Activated CD4-positive, CD25-positive, alpha-beta regulatory T cell treated with anti-CD3 and anti-CD28 coated beads, Interleukin-2, amount 50 U/mL, for 24 hours (primary cell): ENCODE measurements at places on chromosomes 11 and 22.

DNA sequence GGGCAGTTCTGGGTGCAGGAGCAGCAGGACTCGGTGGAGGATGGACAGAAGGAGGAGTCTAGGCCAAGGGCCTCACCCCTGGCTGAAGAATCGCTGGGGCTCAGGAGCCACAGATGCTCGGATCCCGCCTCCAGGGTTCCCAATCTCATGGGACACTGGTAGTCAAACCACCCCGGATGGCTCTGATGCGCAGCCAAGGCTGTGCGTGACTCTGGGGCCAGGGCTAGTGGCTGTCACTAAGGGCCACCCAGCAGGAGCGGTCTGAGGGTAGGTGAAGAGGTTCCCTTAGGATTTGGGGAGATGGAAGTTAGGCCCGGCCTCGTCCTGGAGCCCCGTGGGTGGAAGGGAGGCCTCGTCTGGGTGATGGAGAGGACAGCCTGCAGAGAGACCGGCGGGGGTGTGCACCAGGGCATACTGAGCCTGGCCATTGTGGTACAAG lies 300.6 kb downstream of the TBC1D22A start:
- no peak for ATAC-seq

GRCh38 chr11:104841973-104842525 lies 56.2 kb downstream of the CASP12 start:
- no peak for ATAC-seq

GRCh38 chr11:48005831-48006270 lies 25.5 kb downstream of the PTPRJ start:
- ATAC-seq = no peak

DNA sequence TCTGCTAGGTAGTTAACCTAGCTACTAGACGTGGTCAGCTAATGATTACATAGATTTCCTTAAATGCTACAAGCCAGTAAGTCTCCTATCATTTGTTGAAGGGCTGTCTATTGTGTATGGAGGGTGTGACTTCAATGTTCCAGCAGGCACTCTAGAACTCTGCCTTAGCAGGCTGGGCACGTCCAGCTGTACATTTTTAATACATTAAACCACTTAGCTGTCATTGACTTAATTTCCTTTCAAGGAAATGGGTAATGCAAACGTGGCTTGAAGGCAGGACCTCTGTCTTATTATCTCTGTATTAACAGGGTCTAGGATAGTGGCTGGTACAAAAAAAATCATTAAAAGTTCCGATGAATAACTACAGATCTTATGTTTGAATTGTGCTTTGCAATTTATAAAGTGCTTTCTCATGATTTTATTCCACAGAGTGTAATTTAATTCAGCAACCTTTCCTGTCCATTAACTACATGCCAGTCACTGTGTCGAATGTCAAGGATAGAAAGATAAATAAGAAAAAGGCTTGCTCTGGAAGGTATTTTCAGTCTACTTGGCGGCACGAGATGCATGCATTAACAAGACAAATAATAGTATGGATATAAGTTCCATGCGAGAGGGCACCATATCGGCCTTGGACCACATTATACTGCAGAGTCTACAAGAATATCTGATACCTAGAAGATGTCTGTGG lies 60.3 kb downstream of the APOL3 start:
- ATAC-seq = no peak

GRCh38 chr22:48125416-48125815 lies 1363.0 kb downstream of the TBC1D22A start:
- no peak for ATAC-seq

- ATAC-seq = no peak
Measured at GRCh38 chr11:42494459-42494858, 817.3 kb upstream of the API5 start.

- ATAC-seq = no peak
Measured at GRCh38 chr11:42555190-42555589, 756.6 kb upstream of the API5 start.
